ENCODE measurements at places on chromosomes 6 and 20.
A peak's percentile ranks its signal among the peaks of the same experiment; 100 is the strongest.

DNA sequence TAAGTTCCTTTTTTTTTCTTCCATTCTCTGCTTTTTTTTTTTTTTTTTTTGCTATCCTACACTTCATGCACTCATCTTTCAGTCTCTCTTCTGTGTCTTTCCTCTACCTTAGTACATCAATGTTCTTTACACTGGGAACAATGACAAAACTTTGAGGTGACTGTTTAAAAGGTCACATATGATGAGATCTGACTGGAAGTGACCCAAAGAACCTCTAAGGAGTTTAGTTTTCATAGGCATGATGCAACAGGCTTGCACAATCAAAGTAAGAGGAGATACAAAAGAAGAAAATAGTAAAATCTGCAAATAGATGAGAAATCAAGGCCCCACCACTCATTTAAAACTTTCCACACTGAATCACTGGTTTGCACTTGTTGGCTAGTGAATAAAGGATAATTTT lies 840.8 kb downstream of the TBC1D32 start:
- no peak for DNase-seq

- DNase-seq = no peak
Observed at GRCh38 chr6:46940433-46941226, 18.9 kb upstream of the ADGRF5 start.

GRCh38 chr6:127115084-127115655 lies 3.3 kb upstream of the RSPO3 start:
- no peak for DNase-seq

GRCh38 chr6:3226481-3227362 lies 731 bp downstream of the TUBB2B start:
- DNase-seq = no peak

DNA sequence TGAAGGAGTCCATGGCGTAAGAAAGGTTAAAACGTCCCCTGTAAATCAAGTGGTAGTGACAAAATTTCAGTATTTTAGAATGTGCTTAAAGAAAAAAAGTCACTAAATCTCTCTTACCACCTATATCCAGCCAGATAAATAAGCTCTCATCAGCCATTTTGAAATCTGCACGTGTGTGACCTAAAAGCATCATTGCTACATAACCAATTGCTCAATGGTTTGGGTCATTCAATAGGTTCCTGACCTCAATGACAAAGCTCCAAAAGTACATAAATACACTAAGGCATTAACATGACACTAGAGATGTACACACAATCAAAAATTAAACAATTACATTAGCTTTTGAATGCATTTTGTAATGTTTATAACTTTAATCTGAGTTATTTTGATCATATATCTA lies 272.4 kb downstream of the GMDS start:
- DNase-seq = no peak

GRCh38 chr6:24991810-24992467 lies 56.2 kb upstream of the RIPOR2 start:
- no peak for DNase-seq

DNA sequence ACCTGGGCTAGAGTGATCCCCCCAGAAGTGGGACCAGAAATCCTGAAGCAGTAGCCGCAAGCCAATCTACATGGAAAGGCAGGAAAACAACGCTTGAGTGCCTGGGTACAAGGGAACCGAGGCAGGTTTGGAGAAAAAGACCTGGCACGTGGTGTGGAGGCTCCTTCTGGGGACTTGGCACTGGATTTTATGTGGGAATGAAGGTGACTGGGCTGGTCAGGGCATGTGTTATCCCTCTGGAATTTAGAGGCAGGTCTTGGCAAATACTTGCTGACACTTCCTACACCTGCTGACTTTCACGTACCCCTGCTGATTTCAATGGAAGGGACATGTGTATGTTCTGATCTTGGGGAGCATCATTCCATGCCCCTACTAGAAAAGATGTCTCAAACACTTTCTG lies 25.0 kb upstream of the FAM217A start:
- no peak for DNase-seq

GRCh38 chr6:161219680-161220079 lies 54.2 kb downstream of the AGPAT4 start:
- DNase-seq = no peak

DNA sequence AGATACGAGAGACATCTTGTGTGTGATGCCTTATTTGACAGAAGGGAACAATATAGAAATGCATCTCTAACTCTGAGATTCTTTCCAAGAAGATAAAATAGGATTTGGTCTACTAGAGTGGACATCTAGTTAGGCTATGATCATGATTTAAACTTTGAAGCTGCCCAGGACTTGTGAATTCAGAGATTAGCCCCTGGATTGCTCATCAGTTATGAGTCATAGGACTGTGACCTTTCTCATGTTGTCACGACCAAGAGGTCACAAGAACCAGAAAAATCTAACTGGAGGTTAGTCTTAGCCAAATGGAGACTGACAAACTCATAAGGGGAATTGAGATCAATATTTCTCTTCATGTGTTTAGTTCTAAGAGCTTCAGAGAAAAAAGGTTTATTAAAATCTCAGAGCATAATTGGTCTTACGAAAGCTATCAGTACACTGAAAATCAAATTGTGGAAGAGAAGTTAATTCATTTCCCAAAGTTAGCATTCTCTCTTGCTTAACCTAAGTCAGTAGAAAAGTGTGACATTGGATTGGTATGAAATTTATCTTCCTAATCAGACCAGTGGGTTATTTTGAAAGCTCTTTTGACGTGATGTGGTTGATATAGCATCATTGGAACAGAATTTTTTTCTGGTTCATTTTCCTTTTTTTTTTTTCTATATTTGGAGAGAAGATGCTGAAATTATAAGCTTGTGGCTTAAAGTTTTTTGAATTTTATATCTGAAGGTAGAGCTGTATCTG lies 245.7 kb downstream of the RNF144B start:
- DNase-seq = no peak

- no peak for DNase-seq
Observed at GRCh38 chr6:87396595-87397392, 11.0 kb upstream of the CFAP206 start.

DNA sequence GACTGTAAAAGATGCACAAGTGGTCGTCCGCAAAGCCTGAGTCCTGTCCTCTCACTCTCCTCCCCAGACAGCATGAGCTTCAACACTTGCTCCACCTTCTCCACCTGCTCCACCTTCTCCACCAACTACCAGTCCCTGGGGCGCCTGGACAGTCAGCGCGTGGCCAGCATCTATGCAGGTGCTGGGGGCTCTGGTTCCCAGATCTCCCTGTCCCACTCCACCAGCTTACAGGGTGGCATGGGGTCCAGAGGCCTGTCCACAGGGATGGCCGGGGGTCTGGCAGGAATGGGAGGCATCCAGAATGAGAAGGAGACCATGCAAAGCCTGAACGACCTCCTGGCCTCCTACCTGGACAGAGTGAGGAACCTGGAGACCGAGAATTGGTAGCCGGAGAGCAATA lies 162.2 kb upstream of the NT5E start:
- DNase-seq = no peak

DNA sequence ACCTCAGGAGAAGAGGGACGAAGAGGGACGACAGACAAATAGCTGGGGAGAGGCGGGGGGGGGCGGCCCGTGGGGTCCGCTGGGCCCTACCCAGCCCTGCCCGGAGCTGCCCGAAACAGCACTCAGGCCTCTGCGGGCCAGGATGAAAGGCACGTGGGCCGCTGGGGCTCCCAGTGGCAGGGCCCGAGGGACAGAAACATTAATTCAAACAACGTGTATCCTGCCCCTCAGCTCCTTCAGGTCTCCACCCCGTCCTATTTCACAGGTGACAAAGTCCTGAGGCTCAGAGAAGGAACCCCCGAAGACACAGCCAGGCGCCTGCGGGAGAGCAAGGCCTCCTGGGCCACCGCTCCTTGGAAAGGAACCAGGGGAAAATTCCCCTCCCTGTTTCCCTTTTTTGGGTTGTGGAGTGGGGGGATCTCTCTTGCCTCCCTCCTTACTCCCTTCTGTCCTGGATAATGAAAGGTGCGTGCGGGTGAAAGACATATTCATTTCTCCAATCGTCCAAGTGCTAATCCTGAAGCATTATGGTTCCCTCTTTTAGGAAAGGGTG lies 93.3 kb downstream of the RNASET2 start:
- no peak for DNase-seq

DNA sequence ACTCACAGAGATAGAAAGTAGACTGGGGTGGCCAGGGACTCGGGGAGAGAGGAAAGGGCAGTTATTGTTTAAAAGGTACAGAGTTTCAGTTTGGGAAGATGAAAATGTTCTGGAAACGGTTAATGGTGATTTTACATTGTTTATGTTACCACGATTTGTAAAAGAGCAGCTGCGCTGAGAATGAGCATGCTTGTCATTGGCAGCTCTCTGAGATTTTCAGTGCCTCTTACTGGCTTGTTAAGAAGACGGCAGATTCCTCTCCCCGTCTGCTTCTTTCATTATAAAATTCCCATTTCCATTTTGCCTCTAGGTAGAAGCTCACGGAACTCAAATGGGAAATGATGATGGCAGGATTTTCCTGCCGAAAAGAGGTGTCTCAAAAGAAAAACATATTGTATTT lies 39.7 kb upstream of the PPP1R3G start:
- no peak for DNase-seq

DNA sequence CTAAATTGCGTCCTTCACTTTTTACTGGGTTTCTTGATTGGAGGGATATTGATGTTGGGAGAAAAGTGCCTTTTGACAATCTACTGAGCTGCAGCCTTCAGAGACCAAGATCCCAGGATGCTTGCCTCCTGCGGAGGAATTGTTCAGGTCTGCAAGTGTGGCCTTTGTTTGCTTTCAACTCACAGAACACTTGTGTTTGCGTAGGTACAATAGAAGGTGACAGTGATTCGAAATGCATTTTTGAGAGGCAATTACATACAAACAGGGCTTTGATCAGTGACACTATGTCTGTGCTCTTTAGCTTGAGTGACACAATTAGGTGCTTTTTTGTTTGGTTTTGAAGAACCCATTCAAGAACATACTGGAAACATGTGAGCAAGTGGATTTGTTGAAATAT lies 600.6 kb downstream of the QKI start:
- DNase-seq = no peak

DNA sequence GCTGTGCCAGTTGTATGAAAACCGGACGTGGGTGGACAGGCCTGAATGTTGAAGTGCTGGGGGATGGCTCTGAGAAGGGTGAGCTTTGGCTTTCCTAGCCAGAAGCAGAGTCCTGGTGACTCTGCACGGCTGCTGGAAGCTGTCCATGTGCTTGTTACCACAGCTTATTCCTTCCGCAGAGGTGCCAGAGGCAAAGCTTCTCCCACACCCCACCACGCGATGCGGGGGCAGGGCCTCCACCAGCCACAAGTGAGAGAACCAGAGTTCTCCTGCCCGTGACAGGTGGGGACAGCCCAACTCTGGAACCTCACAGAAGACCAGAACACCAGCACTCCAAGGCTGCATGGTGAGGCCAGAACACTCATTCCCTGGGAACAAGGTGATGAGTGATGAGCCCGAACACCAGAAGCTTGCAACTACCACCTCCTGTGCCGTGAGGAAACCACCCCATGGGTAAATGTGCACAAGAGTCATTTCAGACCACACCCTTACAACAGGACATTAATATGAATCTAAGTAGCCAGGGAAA lies 36.7 kb downstream of the JAG1 start:
- DNase-seq = no peak

- no peak for DNase-seq
Observed at GRCh38 chr6:64220801-64221200, 585.2 kb downstream of the PHF3 start.

DNA sequence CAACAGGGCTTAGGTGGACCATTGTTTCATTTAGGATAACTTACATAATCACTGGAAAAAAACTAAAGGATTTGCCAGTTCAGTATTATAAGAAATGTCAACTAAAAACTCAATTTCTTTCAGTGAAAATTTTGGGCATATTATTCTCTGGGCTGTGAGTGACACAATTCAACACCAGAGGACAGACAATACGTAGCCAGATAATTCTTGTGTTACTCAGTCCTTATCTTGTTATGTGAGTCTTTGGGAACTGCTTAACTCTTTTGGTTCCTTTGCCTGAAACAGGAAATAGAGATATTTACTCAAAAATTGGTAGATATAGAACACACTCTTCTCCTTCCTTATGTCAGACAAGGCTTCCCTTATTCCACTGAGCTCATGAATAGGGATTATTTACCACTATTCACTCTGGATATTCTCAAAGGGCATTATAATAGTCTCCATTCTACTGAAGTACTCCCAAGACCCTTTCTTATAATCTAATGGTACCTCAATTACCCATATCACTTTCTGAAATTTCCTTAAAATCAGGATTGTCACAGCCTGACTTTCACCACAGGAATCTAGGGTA lies 4.9 kb upstream of the BEND6 start:
- DNase-seq = no peak

- no peak for DNase-seq
Observed at GRCh38 chr6:154605178-154605881, 94.8 kb upstream of the CNKSR3 start.

DNA sequence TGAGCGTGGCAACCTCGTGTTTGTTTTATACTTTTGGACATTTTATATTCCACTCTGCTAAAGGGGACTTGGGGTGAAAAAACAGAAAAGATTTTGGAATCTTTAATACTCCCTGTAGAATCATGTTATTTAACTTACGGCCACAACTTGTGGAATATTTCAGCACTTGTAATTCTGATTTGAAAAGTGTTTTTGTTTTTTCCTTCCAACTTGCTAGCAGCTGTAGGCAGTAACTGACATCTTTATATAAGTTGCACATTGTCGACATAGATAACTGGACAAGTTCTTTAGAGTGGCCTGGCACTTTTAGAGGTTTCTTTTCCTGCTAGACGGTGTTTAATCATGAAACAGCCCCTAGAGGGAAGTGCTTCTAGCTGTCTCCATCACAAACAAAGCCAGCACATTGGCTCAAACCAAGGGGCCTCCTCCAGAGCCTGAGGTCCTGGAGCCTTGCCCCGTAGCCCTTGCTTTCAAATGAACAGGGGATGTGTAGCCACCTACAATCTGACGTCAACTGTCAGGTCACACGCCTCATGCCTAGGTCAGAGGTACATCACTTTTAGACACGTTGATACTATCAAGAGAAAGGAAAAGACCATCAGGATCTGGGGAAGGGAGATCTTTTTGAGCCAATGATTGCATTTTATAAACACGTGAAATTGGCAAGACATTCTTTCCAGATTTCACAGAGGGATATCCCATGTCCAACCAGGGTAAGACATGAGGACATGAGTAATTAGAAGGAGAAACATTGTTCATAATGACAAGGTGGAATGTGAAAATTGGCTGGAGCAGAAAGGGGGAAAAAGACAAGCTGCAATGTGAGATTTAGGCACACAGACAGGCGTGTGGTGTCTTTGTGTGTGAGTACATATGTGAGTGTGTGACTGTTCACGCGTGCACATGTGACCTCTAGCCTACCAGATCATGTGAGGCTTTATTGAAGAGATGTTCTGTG lies 92.1 kb downstream of the TXNDC5 start:
- no peak for DNase-seq

DNA sequence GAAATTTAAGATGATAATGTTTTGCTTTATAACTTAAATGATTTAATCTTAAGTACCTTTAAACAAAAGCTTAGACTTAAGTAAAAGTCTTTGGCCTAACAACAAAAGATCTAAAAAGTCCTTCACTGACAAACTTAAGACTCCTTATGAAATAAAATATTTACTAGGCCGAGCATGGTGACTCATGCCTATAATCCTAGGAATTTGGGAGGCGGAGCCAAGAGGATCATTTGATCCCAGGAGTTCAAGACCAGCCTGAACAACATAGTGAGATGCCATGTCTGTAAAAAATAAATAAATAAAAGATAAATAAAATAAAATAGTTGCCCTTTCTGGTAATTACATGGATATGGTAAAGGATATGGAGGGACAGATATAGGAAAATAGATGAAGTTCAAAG lies 12.4 kb downstream of the KATNA1 start:
- DNase-seq = peak; percentile 8
